ENCODE measurements at places on chromosomes 3 and 15.

DNA sequence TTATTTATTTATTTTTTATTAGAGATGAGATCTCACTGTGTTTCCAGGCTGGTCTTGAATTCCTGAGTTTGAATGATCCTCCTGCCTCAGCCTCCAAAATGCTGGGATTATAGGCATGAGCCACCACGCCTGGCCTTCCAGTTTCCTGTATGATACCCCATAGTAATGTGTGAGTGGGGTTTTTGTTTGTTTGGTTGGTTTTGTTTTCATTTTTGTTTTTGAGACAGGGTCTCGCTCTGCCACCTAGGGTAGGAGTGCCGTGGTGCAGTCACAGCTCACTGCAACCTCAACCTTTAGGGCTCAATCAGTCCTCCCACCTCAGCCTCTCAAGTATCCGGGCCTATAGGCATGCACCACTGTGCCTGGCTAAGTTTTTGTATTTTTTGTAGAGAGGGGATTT, 30.9 kb downstream of the GOLM2 start:
- no peak for DNase-seq

- no peak for DNase-seq
Observed at GRCh38 chr3:10417847-10418246, 87.5 kb downstream of the ATP2B2 start.

- DNase-seq, result no peak
Observed at GRCh38 chr3:144141074-144141473, 169.5 kb downstream of the DIPK2A start.

DNA sequence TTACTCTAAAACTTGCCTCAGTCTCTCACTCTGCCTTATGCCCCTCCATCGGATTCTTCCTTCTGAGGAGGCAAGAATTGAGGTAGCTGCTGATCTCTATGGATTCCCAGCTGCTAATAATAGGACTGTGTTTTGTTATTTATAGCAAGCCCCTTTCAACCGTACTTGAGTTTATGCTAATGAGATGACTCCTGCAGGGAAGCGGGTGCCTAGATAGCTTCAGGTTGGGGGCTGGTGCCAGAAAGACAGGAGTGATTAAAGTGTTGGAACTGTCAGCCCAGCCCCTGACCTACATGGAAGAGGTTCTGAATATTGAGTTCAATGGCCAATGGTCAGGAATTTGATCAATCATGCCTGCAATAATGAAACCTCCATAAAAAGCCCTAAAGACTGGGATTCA, 21.8 kb upstream of the LIMD1 start:
- no peak for DNase-seq

DNA sequence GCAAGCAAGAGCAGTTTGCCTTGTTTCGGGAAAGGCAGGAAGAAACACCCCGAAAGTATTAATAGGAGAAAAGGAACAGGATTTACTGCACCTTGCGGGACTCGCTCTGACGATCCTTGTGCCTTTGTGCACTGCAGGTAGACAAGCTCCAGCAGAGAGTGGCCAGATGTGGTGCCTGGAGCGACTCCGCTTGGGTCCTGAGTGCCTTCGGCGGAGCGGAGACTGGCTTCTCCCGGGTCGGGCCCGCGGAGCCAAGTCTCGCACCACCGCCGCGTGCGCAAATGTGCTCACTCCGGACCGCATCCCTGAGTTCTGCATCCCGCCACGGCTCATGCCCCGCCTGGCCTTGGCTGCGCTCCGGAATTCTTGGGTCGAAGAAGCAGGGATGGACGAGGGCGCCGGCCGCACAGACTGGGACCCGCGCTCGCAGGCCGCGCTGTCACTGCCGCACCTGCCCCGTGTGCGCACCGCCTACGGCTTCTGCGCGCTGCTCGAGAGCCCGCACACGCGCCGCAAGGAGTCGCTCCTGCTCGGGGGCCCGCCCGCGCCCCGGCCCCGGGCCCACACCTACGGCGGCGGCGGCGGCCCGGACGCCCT, 769 bp downstream of the C2CD4A start:
- no peak for DNase-seq

DNA sequence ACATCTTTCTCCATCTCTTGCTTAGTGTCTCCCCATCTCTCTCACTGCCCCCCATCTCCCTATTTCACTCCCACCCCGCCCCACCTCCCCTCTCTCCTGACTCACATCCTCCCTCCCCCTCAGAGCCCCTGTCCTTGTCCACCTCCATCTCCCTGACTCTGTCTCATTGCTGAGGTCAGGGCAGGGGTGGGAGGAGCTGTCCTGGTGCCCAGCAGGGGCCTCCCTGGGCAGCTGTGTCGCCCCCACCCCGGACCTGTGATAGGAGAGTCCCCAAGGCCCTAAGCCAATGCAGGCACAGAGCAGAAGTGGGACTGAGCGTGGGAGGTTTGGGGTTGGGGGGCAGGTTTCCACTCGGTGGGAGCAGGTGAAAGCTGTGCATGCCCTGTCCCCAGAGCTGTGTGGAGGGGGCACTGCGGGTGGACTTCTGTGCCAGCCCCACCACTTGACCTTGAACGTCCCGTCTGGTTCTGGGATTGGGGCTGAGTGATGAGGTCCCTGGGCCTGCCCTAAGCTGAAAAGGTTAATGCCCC, 210.8 kb downstream of the TBC1D2B start:
- DNase-seq, result no peak

DNA sequence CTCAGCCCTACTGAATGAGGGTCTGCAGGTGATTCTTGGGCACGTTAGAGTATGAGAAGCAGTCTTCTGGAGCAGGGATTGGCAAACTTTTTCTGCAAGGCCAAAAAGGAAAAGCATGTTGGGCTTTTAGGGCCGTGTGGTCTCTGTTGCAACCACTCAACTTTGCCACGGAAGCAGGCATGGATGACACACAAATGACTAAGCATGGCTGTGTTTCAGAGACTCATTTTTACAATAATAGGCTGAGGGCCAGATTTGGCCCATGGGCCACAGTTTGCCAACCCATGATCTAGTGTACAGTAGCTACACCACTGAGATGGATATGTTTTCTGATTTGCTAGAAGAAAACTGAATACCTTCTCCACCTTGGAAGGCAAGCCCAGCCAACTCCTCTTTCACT, 66.1 kb upstream of the PRICKLE2 start:
- DNase-seq, result no peak

- no peak for DNase-seq
Observed at GRCh38 chr15:44101944-44102343, 93.1 kb downstream of the FRMD5 start.

DNA sequence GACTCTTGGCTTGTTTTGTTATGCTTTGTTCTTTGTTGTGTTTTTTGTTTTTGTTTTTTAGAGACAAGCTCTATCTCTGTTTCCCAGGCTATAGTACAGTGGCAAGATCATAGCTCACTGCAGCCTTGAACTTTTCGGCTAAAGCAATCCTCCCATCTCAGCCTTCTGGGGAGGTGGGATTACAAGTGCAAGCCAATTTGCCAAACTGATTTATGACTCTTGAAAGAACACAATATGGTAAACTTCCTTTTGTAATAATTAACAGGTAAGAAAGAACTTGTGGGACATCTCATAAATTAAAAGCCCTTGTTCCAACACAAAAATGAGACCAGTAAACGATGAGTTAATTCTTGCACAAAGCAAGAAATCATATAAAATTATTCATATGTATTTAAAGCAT, 476.3 kb downstream of the MAGI1 start:
- DNase-seq, result no peak

- no peak for DNase-seq
Observed at GRCh38 chr3:45676325-45677032, 12.7 kb upstream of the SACM1L start.

DNA sequence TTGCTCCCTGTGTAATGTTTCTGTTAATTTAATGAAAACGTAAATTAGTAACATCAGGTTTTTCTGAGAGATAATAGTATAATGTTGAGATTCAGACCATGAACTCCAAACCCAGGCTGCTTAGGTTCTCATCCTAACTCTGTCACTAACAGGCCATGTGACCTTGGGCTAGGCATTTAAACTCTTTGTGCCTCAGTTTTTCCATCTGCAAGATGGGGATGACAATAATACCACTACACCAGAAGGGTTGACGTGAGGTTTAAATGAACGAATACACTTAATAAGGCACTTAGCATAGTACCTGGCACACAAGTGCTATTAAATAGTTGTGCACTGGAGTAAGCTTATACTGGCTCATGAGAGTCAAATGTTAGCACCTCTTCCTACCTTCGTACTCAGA, 370.8 kb downstream of the MAGI1 start:
- DNase-seq, result no peak

- DNase-seq, result no peak
Observed at GRCh38 chr3:108388136-108389132, 92.1 kb downstream of the HHLA2 start.

GRCh38 chr15:26134152-26134551, 271.0 kb upstream of the ATP10A start:
- no peak for DNase-seq

GRCh38 chr3:36648241-36649034, 115.9 kb downstream of the DCLK3 start:
- DNase-seq, result no peak

DNA sequence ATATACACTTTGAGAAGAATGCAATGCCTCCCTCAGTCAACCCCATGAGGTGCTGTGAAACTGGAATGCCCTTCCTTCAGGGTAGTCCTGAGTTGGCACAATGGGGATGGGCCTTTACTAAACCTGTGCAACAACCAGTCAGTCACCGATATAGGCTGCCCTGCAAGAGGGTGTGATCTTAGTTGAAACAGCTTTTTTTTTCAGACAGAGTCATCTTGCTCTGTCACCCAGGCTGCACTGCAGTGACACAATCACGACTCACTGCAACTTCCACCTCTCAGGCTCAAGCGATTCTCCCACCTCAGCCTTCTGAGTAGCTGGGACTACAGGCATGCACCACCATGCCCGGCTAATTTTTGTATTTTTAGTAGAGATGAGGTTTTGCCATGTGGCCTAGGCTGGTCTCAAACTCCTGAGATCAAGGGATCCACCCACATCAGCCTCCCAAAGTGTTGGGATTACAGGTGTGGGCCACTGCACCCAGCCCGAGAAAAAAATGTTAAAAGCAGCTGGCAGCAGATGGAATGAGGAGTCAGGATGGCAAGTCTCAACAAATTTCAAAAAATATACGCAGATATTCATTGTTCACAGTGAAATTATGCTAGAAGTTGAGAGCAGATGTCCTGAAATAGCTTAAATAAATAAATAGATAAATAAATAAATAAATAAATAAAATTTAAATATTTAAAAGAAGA, 31.8 kb downstream of the MYO5A start:
- no peak for DNase-seq

- DNase-seq, result no peak
Observed at GRCh38 chr15:55823191-55823670, 80.3 kb upstream of the PRTG start.

- no peak for DNase-seq
Observed at GRCh38 chr3:8652324-8652987, 7.9 kb upstream of the SSUH2 start.

DNA sequence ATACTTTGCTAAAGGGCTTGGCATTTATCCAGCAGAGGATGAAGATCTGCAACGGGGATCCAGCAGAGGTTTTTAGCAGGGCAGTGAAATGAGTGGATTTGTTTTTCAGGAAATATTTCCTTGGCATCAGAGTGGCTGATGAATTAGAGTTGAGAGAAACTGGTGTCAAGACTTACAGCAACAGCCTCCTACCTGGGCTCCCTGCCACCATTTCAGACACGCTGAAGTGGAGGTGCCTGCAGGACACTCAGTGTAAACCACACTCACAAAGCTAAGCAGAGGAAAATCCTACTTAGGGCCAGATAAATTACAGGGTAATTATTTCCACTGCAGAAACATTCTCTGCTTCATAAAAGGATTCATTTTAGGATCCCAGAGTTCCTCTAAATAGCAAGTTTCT, 519.7 kb downstream of the FGF12 start:
- no peak for DNase-seq

GRCh38 chr15:100101426-100102089, 240.2 kb downstream of the ADAMTS17 start:
- DNase-seq, result peak; percentile 10

DNA sequence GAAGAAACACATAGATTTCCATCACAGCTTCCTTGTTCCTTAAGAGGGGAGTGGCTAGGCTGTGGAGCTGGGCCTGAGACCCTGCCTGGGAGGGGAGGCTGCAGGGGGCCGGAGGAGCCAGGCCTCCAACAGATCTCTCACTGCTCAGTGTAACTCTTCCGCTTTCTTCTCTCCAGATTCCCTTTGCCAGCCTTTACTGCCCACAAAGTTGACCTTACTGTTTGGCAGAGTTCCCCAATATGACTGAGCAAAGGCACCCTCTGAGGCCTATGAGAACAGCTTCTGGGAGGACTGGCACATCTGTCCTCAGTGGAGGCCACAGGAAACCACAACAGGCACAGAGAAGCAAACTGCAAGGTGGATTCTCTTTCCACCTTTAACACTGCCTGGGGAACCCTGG, 38.1 kb downstream of the SLCO2A1 start:
- DNase-seq, result no peak

GRCh38 chr3:51691949-51692348, 14.9 kb upstream of the GRM2 start:
- DNase-seq, result no peak

- no peak for DNase-seq
Observed at GRCh38 chr3:27930052-27930602, 208.0 kb upstream of the EOMES start.

DNA sequence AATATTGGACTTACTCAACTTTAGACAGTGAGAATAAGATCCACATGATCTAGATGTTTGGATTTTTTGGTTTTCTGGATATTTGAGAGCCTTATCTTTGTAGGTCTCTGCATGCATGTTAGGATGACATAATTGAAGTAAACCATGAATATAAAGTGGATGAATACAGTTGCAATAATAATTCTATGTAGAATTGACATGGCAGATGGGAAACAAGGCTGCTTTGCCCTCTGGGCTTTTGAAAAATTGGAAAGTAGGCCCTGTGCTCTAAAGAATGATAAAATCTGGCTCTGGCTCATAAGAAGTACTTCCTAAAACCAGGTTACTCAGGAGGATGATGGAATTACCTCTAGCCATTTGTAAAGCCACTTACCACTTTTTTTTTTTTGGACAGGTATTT, 86.9 kb downstream of the ZNF609 start:
- DNase-seq, result no peak

GRCh38 chr3:80000022-80000421, 232.2 kb upstream of the ROBO1 start:
- DNase-seq, result no peak

GRCh38 chr15:73779974-73780373, 26.8 kb upstream of the INSYN1 start:
- DNase-seq, result no peak

DNA sequence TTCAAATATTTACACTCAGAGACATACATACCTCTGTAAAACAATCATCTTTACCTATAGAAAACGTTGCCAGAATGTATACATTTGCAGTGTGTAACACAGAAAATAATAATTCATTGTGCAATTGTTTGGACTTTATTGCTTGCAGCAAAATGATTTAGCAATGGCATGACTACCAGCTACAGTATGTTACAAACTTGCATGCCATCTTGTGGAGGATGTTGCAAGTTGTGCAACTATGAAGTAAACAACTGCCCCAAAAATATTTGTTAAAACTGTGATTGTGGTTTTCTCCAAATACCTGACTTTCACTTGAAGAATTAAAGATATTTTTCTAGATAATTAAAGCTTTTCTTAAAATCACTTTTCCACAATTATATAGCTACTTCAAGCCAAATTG, 27.1 kb upstream of the C3orf49 start:
- no peak for DNase-seq

GRCh38 chr3:129543999-129544398, 1.0 kb downstream of the H1-8 start:
- DNase-seq, result no peak

- no peak for DNase-seq
Observed at GRCh38 chr15:97461226-97461625, 499.3 kb upstream of the ARRDC4 start.

Data from breast epithelium (tissue), 4 donors.